Skeletal muscle cell (primary cell): ENCODE measurements at places on chromosomes 16 and 17.

GRCh38 chr17:71966459-71967313 lies 154.1 kb upstream of the SOX9 start:
- no peak for DNase-seq

DNA sequence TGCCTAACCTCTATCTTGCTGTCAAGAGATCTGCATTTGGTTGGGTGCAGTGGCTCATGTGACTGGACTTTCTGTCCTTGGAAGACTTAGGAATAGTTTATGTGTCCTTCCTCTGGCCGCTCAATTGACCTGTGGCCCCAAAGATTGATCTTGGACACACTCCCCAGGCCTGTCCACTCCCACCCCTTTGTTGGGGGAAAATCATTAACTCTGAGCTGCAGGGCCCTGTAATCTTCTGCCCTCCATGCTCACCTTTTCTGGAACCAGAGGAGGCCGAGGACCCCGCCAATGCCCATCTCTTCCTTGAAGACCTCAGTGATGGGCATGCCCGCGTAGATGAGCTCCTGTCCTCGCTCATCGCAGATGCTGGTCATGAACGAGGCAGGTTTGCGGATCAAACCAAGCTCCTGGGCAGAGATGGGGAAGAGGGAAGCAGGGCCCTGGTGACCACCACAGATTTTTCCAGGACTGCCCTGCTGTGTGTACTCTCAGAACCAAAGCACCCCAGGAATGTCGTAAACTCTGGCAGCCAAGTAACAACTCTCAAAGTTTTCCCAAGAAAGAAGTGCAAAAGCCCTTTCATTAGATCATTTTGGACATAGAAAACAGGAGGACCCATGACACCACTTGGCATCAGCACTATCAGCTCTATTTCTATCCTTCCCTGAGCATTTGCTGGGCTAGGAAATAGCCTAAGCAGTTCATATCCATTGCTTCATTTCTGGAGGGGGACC lies 8.5 kb upstream of the KLHL11 start:
- no peak for DNase-seq

GRCh38 chr16:75481475-75481874 lies 13.8 kb downstream of the CHST6 start:
- no peak for DNase-seq

- DNase-seq: no peak
Measured at GRCh38 chr17:7021993-7022778, 664 bp upstream of the BCL6B start.

GRCh38 chr17:30232824-30233427 lies 2.6 kb downstream of the SLC6A4 start:
- no peak for DNase-seq

DNA sequence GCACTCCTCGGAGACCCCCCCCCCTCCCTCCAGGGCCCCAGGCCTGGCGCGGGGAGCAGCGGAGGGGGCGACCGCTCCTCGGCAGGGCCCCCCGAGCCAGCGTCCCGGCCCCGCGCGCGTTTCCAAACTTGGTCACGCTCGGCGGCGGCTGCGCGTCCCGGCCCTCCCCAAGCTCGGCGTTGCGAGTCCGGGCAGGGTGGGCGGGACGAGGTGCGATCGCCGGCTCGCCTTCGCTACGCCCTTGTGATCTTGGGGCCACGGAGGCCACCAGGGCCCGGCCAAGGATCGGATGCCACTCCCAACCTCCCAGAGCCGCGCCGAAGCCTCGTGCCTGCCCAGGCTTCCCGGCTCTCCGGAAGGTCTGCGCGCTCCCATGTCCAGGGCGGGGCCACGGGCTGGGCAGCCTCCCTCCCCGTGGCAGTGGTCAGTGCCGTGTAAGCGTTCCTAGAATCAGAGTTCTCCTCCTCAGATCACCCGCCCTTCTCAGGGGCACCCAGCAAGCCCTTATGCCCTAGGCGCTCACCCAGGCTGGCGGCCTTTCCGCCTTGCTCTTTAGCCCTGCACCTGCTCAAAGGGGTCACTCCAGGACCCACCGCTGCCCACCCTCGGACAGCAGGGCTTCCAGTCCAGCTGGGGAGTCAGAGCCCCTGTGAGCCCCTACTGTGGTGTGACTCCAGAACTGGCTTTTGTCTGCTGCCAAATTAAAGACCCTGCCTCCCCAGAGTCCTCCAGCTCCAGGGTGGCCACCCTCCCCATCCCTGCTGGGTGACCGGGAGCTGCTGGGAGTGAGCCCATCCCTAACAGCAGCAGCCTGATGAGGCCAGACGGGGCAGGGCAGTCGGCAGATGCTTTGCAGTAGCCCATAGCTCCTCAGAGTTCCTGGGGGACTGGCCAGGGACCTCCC lies 12.2 kb upstream of the MRPS23 start:
- no peak for DNase-seq
